Fibroblast of villous mesenchyme (primary cell): ENCODE measurements at places on chromosomes 1 and 21. TPM values are rescaled to one million over a fixed set of nuclear protein-coding genes. Genes with fewer than 3 reads are reported as not detected.

RGL1 gene
- total RNA-seq, result 33.2 and 44.1 TPM in 2 replicates

HSPA13 gene
- total RNA-seq, result 54.8 and 84.2 TPM in 2 replicates

KLF17 gene
- under 0.01 TPM in 2 replicates for total RNA-seq

ATP1A4 gene
- not detected in 2 replicates for total RNA-seq

PLPPR4 gene
- total RNA-seq, result 2.2 and 4.8 TPM in 2 replicates

IL10 gene
- under 0.01 TPM in 1 of 2 replicates, not detected in the other for total RNA-seq

CD58 gene
- 9.7 and 13.8 TPM in 2 replicates for total RNA-seq

SYT2 gene
- total RNA-seq, result under 0.01 TPM in 1 of 2 replicates, not detected in the other

BTBD8 gene
- total RNA-seq, result 2.3 and 4.3 TPM in 2 replicates

PTGS2 gene
- total RNA-seq, result 3.0 and 5.5 TPM in 2 replicates

FDPS gene
- total RNA-seq, result 427 and 428 TPM in 2 replicates

MYCL gene
- total RNA-seq, result under 0.01 TPM in 1 of 2 replicates, not detected in the other

TNFRSF18 gene
- not detected in 2 replicates for total RNA-seq

ARHGEF10L gene
- total RNA-seq, result 16.8 and 18.7 TPM in 2 replicates

CR1L gene
- not detected in 2 replicates for total RNA-seq

KCNE2 gene
- total RNA-seq, result not detected in 2 replicates

ARHGAP30 gene
- under 0.01 TPM in 1 of 2 replicates, not detected in the other for total RNA-seq

HES4 gene
- total RNA-seq, result 2.2 and 8.1 TPM in 2 replicates

C1orf122 gene
- total RNA-seq, result 13.4 and 17.4 TPM in 2 replicates

TENT5C gene
- 4.3 and 6.1 TPM in 2 replicates for total RNA-seq

AJAP1 gene
- total RNA-seq, result under 0.01 and 0.64 TPM in 2 replicates

TIE1 gene
- total RNA-seq, result under 0.01 TPM in 2 replicates

TNFAIP8L2 gene
- not detected in 2 replicates for total RNA-seq

SERTAD4 gene
- total RNA-seq, result 10.6 and 31.1 TPM in 2 replicates

CATSPERE gene
- 0.64 and 1.7 TPM in 2 replicates for total RNA-seq

FLG gene
- under 0.01 TPM in 1 of 2 replicates, not detected in the other for total RNA-seq

BARHL2 gene
- total RNA-seq, result not detected in 2 replicates

GUCA2A gene
- total RNA-seq, result not detected in 2 replicates

PRKCZ gene
- total RNA-seq, result 2.6 and 5.2 TPM in 2 replicates

TMEM82 gene
- not detected in 2 replicates for total RNA-seq
